ENCODE measurements at places on chromosomes 5 and 9.
A peak's percentile ranks its signal among the peaks of the same experiment; 100 is the strongest.

GRCh38 chr9:27165670-27166069, 56.6 kb downstream of the TEK start:
- no peak for DNase-seq

GRCh38 chr9:136511670-136512592, 29.1 kb upstream of the SEC16A start:
- no peak for DNase-seq

- DNase-seq = peak; percentile 59
Measured at GRCh38 chr9:2234371-2234893, 219.3 kb downstream of the SMARCA2 start.

GRCh38 chr9:80875947-80876346, 813.4 kb downstream of the TLE1 start:
- no peak for DNase-seq

- no peak for DNase-seq
Measured at GRCh38 chr5:60712950-60713349, 13.0 kb upstream of the DEPDC1B start.

- DNase-seq = no peak
Measured at GRCh38 chr5:175867587-175868347, 3.6 kb upstream of the CPLX2 start.

GRCh38 chr5:41112486-41113455, 41.6 kb upstream of the MROH2B start:
- no peak for DNase-seq

GRCh38 chr5:176364765-176365350, 429 bp upstream of the ARL10 start:
- no peak for DNase-seq

- DNase-seq = no peak
Measured at GRCh38 chr9:126666155-126666803, 52.6 kb downstream of the LMX1B start.

- no peak for DNase-seq
Measured at GRCh38 chr9:130860458-130861316, 25.6 kb downstream of the ABL1 start.

DNA sequence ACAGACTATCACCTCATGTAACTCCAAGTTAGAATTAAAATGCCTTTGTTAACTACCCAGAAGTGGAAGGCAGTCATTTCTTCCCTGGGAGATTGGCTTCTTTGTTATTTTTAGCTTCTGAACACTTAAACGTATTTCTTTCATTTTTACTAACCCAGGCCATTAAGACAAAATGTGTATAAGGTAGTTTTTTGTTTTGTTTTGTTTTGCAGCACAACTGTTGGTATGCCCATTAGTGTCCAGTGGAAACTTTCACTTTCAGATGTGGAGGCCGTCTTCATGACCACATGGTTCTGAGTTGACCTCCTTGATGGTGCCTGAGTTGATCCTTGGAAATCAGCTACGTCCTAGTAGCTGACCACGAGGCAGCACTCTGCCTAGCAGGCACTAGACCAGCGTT, 264.6 kb upstream of the ZNF608 start:
- DNase-seq = no peak

DNA sequence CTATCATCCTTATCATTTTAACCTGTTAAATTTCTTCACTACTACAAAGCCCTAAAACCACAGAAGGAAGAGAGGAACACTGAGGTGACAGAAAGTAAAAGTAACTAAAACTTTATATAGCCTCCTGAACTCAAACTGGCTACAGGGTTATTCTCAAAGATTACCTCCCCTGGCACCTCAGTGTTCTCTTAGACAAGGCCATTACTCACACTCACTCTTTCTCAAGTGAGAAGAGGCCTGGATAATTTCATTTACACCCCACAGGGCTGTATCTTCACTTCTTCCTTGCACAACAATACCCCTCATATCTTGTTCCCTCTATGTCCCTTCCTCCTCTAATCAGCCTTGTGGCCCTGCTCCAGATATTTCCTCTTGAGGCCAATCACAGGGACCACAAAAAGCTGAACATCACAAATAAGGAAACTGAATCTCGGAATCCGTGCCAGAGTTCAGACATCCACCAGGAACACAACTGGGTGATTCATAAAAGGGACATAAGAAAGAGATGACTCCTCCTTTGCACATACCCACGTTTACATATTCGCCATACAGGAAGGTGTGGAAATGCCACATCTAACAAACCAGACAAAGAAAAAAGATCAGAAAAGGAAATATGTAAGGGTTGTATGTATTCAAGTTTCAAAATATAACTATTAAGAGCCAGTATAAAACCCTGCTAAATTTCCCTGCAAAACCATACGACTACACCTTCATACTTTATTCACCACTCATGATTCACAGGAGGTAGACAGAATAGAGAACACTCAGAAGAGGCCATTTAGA, 1.7 kb upstream of the KLHL3 start:
- no peak for DNase-seq

DNA sequence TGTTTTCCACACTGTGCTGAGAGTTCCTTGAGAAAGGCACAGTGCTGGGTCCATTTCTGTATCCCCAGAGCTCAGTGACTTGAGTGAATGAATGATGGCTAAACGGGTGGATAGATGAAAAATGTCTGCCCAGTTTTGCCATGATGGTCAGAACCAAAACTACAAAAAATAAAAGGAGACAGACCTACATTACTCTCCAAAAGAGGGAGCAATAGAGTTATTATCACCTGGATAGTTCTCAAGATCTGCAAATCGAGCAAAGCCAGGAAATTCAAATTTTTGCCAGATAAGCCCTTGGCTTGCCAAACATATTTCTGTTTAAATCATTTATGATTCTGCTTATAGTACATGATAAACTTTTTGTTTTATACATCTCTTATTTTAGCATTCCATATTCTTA, 214.2 kb upstream of the ZNF462 start:
- DNase-seq = no peak

DNA sequence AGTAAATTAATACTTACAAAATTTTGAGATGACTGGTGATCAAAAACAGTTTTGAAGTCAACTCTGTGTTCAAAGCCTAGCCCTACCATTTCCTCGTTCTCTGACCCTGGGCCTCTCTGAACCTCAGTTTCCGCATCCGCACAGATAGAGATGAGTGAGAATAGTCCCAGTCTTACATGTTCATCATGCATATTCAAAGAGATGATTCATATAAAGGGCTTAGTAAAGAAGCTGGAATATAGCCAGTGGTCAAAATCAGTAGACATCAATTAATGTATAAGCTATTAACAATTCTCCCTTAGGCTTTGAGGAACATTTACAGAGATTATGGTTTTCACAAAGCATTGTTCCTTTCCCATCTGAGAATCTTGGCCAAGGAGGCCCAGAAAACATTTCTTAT, 250.6 kb downstream of the SPOCK1 start:
- DNase-seq = no peak

GRCh38 chr9:124042201-124042721, 30.7 kb downstream of the LHX2 start:
- DNase-seq = no peak

GRCh38 chr9:136831720-136832104, 10.6 kb upstream of the AJM1 start:
- DNase-seq = no peak

DNA sequence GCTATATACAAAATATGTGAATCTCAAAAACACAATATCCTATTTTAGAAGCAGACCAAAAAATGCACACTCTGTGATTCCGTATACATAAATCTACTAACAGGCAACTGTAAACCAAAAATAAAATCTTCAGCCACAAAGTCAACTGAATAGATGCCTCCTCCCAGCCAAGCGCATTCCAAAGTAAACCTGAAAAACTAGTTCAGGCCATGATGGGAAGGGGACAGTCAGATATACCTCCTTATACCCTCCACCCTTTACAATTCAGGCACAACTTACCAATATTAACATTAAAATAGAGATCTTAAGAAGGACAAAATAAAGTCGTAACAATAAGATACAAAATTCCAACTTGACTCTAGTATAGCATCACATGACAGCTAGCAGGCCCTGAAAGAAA, 1604.5 kb upstream of the NUDT12 start:
- DNase-seq = no peak

DNA sequence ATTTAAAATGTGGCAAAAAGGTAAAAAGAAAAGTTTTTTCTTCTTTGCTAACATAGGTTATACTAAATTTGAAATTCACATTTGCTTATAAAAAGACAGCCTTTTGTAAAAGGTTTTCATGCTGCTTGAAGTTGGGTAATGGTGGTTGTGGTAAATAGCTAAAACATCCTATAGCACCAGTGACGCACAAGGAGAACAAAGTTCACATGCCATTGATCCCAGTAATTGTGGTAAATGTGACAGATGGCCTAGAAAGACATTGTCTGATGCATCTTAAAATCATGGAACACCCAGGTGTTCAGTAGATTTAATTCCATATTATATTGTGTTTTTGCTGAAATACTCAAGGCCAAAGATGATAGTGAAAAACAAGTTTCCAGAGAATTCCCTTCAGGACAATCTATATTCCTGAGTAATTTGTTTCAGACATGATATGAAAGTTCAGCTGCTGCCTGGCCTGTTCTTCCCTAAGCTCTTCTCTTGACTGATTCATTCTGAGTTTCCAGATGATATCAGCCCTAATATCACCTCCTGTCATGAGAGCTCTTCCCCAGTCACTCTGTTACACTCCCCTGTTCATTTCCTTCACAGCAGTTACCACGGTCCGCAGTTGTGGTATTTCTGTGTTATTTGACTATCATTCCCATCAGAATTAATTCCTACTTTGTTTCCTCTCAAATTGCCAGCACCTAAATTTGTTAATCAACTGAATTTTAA, 4.6 kb upstream of the FBXL17 start:
- DNase-seq = no peak

DNA sequence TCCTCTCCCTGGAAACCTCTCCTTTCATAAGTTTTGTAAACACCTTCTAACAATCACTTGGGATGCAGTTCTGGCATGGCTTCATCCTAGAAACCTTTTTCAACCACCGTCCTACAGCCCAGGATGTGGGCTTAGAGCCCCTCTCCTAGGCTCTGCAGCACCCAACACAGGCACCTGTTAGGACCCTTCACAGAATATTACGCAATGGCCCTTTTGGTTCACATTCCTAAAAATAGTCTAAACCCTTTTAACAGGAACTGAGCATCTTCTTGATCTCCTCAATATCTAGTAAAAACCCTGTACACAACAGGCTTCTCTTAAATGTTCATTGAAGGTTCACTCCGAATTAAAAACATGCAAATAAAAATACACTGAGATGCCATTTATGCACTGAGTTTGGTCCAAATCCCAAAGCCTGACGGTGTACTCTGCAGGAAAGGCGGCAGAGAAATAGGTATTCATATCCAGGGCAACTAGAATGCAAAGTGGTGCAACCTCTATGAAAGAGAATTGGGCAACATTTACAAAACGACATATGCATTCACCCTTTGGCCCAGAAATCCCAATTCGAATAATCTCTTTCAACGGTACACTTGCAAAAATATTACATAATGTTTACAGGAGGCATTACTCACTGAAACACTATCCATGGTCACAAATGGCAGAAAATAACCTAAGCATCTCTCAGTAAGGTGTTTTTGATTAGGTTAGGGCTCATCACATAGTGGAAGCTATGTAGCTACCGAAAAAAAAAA, 169.3 kb downstream of the SEMA5A start:
- no peak for DNase-seq

DNA sequence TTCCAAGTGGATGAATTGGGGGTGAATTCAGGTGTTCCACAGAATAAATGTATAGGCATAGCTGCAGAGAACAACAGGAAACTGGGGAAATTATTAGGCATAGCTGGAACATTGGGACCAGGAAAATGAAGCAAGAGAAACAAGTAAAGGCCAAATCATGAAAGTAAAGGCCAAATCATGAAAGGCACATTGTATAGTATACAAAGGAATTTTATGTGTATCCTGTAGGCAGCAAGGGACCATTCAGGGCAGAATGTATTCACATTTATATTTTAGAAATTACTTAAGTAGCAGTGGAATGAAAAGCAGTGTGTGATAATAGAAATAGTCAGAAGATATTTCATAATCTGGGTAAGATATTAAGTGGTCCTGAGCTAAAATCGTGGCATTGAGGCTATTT, 127.3 kb upstream of the GRHPR start:
- no peak for DNase-seq

DNA sequence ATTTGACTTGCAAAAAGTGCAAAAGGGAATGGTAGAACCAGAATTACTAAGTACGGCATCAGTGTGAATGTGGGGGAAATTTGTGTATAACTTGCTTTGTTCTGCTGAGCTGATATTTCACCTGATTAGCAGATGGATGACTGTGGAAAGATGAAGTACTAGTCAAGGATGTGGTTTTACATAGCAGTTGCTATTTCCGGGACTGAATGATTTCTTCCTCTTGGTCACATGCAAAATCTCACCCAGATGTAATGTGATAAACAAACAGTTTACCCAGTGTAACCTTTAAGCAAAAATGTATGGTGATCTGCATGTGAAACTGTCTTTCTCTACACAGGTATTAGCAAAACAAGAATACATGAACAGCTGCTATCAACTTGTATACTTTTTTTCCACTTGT, 46.1 kb downstream of the DCP2 start:
- DNase-seq = no peak

DNA sequence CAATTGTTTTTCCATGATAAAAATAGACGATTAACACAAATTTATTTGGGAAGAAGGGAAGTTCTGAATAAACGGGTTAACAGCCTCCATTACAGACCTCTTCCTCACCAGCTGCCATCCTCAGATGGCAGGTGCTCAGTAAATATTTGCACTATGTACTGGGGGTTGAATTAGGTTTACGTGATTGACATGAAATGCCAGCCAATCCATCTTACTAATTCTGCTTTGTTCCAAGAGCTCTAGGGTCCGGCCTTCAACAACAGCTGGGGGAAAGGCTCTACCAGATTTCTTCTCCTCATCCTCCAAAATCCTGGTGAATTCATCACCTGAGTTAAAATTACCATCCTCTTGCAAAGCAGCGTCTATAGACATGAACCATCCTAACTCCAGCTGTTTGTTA, 104.6 kb downstream of the MTX3 start:
- no peak for DNase-seq

DNA sequence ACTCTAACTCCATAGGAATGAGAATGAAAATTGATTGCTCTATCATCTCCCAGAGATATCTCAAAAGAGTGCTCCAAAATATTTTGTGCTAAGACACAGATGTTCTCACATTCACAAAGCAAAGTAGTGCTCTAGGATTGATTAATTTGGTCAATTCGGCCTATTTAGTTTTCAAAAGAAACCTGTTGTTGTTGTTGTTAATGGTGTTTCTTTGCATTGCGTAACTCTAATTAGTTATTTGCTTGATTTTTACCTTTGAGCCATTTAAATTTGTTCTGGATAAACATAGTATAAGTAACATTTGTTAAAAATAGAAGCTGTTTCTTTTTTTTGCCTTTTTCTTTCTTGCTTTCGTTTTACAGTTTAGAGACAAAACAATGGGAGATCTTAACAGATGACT, 382.5 kb downstream of the CAAP1 start:
- DNase-seq = no peak

DNA sequence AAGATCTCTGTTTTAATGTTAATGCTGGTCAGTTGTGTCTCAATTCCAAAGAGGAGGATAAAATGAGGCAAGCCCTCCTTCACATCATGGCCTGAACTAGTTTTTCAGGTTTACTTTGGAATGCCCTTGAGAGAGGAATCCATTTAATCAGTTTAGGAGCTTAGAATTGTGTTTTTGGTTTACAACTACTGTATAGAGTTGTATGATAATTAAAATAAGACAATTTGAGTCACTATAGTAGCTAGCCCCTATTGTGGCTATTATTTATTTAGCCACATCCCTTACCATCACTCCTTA, 107.8 kb upstream of the PRLR start:
- no peak for DNase-seq

Data from NCI-H1436 treated with DMSO at 0.1 percent for 48 hours (cell line).